NCI-H2081 (cell line): ENCODE measurements at places on chromosomes 2 and 18.

DNA sequence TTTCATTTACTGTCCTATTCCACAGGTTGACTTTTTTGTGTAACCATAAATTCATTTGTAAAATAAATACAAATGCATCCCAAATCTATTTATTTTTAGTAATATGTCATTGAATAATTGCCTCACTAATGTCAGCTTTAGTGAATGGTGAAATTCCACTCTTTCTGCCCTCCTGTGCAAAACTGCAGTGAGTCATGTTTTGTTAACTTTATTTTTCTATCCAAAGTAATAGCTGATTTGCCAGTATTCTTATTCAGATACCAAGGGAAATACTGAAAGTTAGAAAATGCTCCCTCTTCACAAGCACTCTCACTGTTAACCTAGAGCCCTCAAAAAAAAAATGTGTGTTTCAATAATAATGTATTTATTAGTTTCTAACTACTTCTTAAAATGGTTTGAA is 322.8 kb downstream of the RIT2 start:
- no peak for DNase-seq

DNA sequence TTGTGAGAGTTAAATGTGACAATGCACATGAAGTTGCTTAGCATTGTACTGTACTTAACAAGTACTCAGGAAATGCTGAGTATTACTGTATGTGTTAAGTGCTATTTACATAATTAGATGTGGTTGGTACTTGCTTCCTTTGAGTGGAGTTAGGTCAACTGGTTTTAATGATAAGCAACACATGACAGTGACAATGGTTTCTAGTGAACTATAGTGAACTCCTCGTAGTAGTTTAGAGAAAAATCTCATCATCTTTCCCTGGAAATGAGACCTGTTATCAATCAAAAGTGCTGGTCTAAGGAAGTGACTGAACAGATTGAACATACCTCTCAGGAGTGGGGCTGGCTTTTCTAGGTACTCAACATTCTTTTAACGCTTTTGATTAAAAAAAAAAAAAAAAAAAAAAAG is 29.2 kb upstream of the ZDBF2 start:
- no peak for DNase-seq

- no peak for DNase-seq
Observed at GRCh38 chr2:136217996-136218395, 100.0 kb upstream of the CXCR4 start.

DNA sequence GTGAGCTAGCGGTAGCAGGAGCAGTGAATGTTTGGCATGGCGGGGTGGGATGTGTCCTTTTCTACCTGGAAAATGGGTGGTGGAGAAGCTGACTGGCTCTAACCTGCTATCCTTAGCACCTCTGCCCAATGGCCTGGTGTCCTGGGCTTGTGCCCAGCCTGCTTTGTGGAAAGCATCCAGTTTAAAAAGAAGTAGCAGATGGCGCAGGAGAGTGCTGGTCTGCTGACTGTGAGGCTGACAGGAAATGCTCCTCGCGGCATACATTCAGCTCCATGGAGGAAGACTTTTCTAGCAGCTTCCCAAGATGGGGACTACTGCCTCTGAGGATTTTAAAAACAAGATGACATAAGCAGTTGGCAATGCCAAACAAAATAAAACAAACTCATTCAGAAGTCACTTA is 56.2 kb upstream of the LYPD6B start:
- no peak for DNase-seq

DNA sequence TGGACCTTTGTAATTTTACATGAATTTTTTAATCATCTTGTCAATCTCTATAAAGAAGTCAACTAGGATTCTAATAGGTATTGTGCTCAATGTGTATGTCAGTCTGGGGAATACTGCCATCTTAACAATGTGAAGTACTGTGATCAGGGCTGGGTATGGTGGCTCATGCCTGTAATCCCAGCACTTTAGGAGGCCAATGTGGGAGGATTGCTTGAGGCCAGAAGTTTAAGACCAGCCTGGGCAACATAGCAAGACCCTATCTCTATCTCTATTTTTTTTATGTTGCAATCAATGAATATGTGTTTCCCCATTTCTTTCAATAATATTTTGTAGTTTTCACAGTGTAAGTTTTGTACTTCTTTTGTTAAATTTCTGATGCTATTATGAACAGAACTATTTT is 185.0 kb downstream of the DYM start:
- DNase-seq, result no peak

GRCh38 chr2:156908825-156909224 is 348.7 kb upstream of the GALNT5 start:
- no peak for DNase-seq
